Peyer's patch (tissue), 4 donors: ENCODE measurements at places on chromosomes 13 and 19. TPM values are rescaled to one million over a fixed set of nuclear protein-coding genes. Genes with fewer than 3 reads are reported as not detected.
A peak's percentile ranks its signal among the peaks of the same experiment; 100 is the strongest.

Gene TMEM38A
- total RNA-seq, result 3.3 TPM

Gene TUBB4A
- not detected for total RNA-seq

Gene VSTM2B
- total RNA-seq, result not detected

Gene COMP
- not detected for total RNA-seq

Gene KLK5
- not detected for total RNA-seq

GRCh38 chr13:31073859-31074718, 87.6 kb downstream of the HSPH1 start:
- DNase-seq, result no peak

- DNase-seq, result no peak
Observed at GRCh38 chr13:84400706-84401105, 518.4 kb upstream of the SLITRK1 start.

- DNase-seq, result no peak
Observed at GRCh38 chr13:38763446-38764381, 76.8 kb downstream of the FREM2 start.

- no peak for DNase-seq
Observed at GRCh38 chr13:47038188-47038587, 141.3 kb upstream of the HTR2A start.

DNA sequence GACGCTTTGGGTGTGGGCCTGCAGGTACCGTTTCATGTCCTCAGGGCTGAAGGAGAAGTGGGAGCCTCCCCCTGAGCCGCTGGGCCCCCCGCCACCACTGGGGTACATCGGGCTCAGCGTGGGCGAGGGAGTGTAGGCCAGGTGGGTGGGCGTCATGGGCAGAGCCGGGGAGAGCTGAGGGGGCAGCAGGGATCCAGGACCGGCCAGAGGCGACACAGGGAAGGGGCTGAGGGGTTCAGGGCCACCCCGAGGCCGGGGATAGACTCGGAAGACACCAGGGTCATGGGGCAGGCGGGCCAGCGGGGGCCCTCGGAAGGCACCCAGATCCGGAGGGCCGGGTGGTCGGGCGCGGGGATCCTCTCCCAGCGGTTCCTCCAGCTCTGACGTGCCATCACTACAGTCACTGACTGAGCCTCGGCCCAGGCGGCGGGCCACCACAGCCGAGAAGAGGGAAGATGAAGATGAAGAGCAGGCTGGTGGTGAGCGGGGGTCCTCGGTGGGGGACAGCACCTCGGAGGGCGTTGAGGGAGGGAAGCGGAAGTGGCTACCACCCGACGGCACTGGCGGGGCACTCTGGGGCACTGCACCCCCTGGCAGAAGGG, 5.7 kb downstream of the ERF start:
- DNase-seq, result no peak

DNA sequence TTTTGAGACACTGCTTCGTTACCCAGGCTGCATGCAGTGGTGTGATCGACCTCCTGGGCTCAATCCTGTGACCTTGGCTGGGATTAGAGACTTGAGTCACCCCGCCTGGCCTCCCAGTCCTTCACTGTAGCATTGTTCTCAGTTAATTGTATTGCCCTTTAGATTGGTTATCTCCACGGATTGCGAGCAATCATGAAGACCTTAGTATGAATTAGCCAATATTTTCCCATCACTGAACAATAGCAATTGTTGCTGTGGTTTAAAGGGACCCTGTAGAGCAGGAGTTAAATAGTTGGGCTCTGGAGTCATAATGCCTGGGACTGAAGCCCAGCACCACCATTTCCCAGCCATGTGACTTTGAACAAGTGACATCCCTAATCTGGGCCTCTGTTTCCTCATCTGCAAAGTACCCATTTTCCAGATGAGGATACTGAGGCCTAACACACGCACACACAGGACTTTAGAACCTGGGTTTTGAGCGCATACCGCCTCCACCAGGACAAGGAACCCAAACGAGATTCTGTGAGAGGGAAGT, 8.4 kb downstream of the PPP1R14A start:
- DNase-seq, result no peak

DNA sequence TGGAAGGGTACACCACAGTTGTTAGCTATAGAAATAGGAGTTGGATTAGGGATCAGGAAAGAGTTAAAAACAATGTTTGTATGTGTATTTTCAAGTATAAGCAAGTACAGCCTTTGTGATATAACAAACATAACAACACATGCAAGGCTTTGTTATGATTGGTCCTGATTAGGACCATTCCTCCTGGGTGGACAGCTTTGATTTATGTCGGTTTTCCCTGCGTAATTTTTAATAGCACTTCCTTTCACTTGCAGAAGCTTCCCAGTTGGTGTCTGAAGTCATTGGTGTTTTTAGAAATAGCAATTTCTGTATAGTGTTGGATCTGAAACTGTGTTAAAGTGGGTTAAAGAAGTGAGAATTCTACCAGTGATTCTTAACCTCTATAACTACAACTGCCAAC, 10.0 kb downstream of the FNDC3A start:
- DNase-seq, result no peak

GRCh38 chr13:27338816-27339215, 68.2 kb downstream of the RASL11A start:
- DNase-seq, result no peak

DNA sequence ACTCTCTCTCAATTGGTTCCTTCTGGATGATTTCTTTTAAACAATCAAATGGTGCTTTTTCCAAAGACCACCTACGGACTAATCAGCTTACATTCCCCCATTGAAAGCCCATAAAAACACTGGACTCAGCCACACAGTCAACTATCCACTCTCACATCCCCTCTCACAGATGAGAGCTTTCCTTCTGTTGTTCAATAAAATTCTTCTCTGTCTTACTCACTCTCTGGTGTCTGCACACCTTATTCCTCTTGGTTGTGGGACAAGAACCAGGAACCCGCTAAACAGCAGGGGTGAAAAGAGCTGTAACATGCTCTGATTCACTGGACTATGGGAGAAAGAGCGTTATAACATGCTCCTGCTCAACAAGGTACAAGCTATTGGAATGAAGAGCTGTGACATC, 2896.2 kb downstream of the PCDH9 start:
- no peak for DNase-seq

DNA sequence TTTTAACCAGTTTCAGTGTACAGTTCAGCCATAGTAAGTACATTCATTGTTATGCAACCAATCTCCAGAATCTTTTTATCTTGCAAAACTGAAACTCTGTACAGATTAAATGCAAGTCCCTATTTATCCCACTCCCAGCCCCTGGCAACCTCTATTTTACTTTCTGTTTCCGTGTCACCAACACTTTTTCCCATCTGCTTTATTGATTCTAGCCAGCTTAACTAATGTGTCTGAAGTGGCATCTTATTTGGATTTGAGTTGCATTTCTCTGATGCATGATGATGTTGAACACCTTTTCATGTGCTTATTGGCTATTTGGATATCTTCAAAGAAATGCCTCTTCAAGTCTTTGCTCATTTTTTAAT, 18.9 kb downstream of the SPATA13 start:
- no peak for DNase-seq

- no peak for DNase-seq
Observed at GRCh38 chr13:72700509-72700908, 26.9 kb downstream of the MZT1 start.

DNA sequence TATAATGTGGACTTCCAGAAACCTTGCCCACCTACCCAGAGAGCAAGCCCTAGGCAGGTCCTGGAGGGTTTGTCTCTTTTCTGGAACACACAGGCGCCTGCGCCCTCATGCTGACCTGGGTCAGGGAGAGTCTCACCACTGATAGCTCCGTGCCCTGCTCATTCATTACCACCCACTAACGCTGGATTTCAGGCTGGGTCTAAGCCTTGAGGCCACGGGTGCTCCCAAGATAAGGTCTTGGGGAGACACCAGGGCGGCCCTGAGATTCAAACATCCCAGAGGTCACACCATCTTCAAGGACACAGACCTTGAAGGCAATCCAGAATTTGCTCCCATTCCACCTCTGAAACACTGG, 5.1 kb downstream of the S1PR2 start:
- no peak for DNase-seq

DNA sequence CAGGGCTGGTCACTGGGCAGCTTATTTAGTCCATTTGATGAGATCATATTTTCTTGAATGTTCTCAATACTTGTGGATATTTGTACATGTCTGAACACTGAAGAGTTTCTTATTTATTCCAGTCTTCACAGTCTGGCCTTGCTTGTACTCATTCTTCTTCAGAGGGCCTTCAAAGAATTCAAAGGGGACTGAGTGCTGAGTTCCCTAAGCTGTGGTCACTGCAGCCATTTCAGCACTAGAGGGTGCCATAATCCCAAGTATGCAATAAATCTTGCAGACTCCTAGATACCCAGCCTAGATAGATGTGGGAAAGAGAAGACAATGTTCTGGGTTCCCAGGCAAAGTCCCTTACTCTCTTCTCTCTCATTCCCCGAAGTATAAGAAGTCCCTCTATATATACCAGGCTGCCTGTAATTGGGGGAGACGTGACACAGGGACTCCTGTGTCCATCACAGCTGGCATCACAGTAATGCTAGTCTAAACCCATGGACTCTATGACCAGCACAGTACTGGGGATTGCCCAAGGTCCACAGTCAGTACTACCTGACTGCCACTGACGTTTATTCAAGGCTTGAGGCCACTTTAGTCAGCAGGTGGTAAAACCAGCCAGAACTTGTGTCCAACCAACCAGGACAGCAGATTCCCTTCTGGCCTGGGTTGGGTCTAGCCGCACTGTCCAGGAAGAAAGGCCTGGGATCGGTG, 8.9 kb upstream of the VN1R1 start:
- no peak for DNase-seq

DNA sequence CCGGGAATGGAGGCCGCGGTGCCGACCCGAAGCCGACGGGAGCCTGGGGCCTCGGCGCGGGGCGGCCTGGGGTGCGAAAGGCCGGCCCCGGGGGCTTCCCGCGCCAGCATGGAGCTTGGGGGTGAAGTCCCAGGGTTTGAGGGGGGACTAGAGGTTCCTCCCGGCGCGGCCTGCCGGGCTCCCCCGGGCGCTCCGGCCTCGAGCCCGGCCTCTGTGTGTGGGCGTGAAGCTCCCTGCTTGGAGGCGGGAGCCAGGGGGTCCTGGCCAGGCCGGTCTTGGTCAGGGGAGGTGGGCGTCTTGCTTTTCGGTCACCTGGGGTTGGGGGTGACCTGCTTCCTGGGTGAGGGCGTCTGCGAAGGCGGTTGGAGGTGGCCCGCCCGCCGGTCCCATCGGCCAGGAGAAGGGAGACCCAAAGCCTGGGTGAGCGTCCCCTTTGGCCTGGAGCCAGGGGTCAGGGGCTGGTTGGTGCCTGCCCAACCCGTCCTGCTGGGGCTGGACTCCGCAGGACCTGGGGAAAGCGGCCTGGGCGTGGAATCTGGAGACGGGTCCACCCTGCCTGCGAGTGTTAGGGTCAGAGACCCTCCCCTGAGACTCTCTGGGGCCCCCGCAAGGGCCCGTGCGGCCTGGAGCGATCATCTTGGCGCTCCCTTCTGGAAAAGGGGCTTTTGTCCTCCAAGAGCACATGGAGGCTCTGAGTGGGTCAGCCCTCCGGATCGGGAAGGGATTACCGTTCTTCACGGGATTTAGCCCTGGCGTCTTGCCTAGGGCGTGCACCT, 535 bp downstream of the BSG start:
- no peak for DNase-seq

- peak; percentile 64 for DNase-seq
Observed at GRCh38 chr19:2271234-2272103, 10.5 kb downstream of the PEAK3 start.

- DNase-seq, result no peak
Observed at GRCh38 chr13:50209631-50210030, 194.4 kb downstream of the KCNRG start.
